ENCODE measurements at places on chromosomes 7 and 10.
A peak's percentile ranks its signal among the peaks of the same experiment; 100 is the strongest.

DNA sequence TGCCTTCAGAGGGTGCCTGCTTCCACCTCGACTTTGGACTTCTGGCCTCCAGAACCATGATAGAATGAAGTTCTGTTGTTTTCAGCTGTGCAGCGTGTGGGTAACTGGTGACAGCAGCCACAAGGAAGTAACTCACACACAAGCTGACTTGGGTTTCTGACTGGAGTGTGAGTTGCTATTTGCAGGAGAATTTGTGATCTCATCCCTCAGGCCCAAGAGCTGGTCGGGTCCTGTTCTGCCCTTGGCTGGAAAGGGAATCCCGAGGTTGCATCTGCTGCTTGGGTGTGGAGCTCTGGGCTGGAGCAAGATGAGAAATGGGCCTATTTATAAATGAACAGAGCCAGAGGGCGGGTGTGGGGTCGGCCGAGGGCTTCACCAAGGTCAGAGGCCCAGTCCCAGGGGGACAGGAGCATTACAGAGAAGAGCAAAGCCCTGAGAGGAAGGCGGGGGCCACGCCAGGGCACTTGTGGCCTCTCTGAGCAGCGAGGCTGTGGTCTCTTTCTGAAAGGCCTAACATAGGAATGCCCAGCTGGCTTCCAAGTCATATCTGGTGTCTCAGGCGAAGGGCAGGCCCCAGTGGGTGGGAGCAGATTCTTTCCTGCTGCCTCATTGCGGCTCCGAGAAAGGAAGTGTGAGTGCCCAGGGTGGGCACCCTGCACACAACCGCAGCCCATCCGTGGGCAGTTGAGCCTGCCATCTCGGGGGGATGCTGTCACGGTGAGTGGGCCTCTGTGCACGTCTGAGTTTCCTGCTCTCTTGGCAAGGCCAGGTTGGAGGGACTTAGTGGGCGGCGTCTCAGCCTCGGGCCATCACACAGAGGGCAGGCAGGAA is 26.5 kb upstream of the C10orf71 start:
- peak; percentile 7 for DNase-seq

- no peak for DNase-seq
Measured at GRCh38 chr7:418636-419280, 100.9 kb downstream of the PDGFA start.

- DNase-seq = peak; percentile 42
Measured at GRCh38 chr10:71970331-71970730, 6.1 kb downstream of the CHST3 start.

DNA sequence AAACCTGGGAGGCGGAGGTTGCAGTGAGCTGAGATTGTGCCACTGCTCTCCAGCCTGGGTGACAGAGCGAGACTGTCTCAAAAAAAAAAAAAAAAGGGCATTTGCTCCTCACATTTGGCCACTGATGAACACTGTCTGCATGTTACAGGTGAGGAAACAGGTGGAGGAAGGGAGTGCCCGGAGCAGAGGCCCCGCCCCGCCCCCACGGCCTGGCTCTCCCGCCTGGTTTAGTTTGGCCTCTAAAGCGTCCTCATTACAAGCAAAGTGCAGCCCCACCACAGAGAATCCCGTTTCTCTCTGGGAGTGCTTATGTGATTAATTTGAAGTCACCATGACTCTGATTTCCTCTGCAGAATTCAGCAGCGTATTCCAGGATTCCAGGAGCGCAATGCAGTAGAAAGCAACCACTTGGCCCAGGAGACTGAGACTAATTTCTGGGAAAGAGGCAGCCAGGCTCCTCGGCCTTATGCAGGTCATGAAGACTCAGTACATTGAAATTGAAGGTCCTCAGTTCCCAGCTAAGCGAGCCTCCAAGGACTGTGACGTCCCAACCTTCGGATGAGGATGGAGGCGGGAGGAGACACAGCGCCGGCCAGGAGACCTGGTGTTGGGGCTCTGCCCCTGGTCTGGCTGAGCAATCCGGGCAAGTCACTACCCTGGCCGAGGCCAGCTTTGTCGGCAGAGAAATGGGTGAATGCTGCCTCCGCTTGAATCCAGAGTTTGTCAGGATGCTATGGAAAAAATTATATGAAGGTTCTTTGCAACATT is 44.7 kb downstream of the RBM17 start:
- no peak for DNase-seq

GRCh38 chr10:16816830-16817124 is 447 bp downstream of the RSU1 start:
- peak; percentile 51 for DNase-seq

DNA sequence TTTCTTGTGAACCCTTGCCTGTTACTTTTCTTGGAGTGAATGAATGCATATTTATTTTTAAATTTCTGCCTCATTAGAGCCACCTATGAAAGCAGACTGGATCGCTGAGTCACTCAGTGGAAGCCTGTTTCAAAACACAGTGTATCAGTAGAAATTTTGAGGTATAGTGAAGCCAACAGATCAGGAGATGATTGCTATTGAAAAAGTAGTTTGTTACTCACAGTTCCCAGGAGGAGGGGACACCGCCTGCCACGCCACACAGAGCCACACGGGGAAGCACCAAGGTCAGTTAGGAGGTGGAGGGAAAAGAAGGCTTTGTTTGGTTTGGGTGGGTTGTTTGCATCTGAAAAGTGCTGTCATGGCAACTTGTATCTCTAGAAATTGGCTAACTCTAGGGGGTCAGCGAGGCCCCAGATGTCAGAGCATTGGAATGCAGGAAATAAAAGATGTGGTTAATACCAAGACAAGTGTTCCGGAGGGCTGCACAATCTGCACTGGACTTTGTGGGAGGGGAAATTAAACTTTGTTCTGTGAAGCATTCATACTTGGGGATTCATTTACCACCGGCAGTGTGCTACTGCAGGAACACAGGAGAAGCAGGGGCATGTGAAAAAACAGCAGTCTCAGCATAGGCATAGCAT is 106.4 kb upstream of the SDK1 start:
- peak; percentile 73 for DNase-seq

- DNase-seq = no peak
Measured at GRCh38 chr7:138477581-138477980, 17.5 kb downstream of the TRIM24 start.

GRCh38 chr10:103582331-103583123 is 89.0 kb downstream of the NEURL1 start:
- DNase-seq = no peak

GRCh38 chr10:79060641-79061255 is 8.0 kb upstream of the ZMIZ1 start:
- DNase-seq = no peak

- no peak for DNase-seq
Measured at GRCh38 chr7:158657189-158657746, 47.3 kb downstream of the NCAPG2 start.

- peak; percentile 12 for DNase-seq
Measured at GRCh38 chr7:130324306-130324943, 20.2 kb upstream of the CPA5 start.

DNA sequence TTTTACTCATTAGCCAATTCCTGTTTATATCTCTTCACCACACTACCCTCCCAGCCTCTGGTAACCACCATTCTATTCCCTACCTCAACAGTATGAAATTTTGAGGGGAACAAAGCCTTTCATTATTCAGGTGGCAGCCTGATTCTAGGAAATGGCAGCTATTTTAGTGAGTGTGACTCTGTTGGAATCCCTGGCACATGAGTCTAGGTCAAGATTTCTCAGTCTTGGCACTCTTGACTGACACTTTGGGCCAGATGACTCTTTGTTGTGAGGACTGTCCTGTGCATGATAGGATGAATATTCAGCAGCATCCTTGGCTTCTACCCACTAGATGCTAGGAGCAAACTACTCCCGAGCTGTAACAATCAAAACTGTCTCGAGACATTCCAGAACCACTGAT is 322.8 kb upstream of the PHYHIPL start:
- DNase-seq = no peak

DNA sequence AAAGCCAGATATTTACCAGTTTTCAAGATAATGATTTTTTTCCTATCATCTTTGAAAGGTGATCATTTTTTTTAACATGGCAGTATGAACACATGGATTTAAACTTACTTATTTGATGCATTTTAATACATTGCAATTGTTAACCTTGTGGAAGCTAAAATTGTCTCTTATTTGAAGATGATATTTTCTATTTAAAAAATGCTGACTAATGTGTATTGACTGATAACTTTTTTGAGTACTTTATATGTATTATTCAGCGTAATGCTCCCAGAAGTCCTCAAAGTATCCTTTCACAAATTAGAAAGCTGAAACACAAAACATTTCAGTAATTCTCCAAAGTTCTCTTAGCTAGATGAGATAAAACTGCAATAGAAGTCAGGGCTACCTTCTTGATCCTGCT is 677.3 kb downstream of the NRG3 start:
- no peak for DNase-seq

GRCh38 chr7:138032186-138032585 is 30.3 kb upstream of the CREB3L2 start:
- DNase-seq = no peak

DNA sequence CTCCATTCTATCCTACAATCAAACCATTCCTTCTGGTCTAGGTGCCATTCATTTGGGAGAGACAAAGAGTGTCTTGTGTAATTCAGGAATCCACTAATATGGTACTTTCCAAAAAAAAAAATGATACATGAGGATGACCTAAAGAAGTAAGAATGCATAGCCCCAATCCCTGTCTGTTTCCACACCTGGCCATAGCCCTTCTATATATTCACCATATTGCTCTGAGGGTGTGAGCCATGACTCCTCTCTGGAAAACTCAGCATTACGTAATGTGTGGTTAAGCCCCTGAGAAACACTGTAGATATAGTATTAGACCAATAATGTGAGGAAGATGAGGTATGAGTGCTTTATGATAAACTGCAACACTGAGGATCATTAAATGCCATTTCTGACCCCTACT is 592.7 kb downstream of the INHBA start:
- peak; percentile 92 for DNase-seq

DNA sequence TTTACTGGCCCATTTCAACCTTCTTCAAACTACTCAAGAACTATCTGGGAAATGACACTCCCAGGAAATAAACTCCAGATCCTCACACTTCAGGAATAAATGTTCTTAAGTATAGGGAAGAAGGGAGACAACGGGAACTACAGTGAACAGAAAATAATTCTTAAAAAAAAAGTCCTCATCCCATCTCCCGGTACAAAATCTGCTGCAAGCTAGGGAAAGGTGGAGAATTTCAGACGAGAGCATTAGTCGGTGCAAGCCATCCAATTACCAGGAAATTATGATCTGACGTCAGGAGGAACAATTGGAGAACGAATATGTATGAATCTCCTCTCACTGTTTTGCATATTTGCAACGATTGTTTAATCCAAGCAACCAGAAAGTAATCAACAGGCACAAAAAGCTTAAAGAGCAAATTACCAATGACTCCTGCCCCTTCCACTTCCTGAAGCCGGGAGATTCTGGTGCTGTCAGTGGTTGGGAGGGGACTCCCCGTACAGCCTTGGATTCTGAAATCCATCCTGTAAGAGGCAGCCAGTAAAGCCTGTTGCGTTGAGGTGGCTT is 15.1 kb upstream of the GATA3 start:
- no peak for DNase-seq

GRCh38 chr7:77788327-77788902 is 9.8 kb downstream of the TMEM60 start:
- no peak for DNase-seq

DNA sequence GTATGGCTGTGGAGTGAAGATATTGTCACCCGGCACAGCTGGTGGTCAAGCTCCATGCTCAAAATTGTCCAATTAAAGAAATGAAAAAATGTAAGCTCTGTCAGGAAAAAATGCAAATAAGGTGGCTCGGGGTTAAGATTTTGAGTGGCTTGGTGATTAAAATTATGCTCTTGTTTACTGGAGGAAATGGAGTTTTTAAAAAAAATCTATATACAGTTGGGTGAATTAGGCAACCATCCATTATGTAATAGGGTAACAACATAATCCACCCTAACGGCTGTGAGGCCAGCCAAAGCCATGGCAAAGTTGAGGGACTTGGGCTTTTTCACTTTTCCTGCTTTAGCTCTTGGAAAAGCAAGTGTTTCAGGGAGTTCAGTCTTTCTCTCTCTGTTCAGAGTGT is 260.8 kb upstream of the HABP2 start:
- no peak for DNase-seq

GRCh38 chr10:58697691-58698090 is 185.0 kb downstream of the BICC1 start:
- DNase-seq = no peak

DNA sequence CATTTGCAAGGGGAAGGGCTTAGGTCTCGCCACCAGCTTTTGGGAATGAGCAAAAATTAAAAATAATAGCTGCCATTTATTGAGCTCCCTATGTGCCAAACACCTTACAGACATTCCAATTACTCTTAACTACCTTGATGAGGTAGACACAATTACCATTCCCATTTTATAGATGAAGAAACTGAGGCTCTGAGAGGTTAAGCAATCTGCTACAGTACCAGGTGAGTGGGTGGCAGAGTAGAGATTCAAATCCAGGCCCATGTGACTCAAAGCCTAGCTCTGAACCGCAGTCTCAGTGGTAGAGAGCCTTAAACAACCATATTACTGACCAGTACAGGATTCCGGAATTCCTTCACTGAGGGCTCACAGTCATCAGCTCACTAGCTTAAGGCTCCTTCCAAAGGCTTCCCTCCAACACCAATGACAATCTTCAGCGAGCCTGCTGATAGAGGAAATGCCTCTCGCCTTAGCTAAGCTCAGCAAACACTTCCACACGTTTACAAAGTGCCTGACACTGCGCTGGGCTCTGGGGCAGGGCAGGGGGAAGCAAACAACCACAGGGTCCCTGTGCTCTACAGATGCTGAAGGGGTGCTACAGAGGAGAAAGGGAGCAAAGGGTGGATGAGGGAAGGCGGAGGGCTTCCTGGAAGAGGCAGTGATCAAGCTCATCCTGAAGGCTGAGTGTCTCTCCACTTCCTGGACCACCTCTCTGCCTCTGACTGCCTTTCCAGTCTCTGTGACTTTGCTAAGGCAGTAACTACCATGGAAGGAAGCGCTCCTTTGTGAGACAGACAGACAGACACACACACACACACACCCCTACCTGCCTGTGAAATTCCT is 7.4 kb downstream of the LRRC20 start:
- peak; percentile 76 for DNase-seq

GRCh38 chr10:26858707-26859034 is 2.1 kb downstream of the ABI1 start:
- peak; percentile 15 for DNase-seq

- no peak for DNase-seq
Measured at GRCh38 chr7:106604303-106604924, 56.5 kb downstream of the CCDC71L start.

- DNase-seq = no peak
Measured at GRCh38 chr10:111650088-111650487, 533.5 kb downstream of the GPAM start.

DNA sequence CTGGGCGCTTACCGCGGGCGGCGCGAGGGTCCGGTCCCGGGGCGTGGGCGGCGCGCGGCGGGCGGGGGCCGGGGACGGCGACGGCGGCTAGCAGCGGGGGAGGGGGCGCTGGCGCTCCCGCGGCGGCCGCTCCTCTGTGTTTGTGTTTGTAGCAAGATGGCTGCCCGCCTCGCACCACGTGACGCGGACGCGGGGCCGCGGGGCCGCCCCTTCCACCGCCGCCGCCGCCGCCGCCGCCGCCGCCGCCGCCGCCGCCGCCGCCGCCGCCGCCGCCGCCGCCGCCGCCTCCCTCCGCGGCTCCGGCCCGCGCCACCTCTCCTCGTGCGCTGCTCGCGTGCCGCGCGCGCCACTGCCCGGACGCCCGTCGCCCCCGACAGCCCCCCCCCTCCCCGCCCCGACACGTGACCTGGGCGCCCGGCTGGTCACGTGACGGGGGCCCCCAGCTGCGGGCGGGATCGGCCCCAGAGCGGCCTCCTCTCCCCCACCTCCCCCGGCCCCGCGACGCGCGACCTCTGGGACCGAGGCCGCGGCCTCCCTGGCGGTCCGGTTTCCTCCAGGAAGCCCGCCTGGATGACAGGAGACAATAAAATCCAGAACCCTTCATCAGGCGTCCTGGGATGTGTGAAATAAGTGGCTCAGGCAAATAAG is at the start of gene GIGYF1:
Gene GIGYF1, minus strand, starts transcription at position 153 of the 648 bp plus-strand sequence. CDS start 6,012 bp downstream, outside the sequence.
- peak; percentile 69 for DNase-seq

GRCh38 chr10:77959384-77959783 is 32.8 kb upstream of the DLG5 start:
- DNase-seq = no peak
